GM23338 (cell line): ENCODE measurements at places on chromosomes 12 and 14.

DNA sequence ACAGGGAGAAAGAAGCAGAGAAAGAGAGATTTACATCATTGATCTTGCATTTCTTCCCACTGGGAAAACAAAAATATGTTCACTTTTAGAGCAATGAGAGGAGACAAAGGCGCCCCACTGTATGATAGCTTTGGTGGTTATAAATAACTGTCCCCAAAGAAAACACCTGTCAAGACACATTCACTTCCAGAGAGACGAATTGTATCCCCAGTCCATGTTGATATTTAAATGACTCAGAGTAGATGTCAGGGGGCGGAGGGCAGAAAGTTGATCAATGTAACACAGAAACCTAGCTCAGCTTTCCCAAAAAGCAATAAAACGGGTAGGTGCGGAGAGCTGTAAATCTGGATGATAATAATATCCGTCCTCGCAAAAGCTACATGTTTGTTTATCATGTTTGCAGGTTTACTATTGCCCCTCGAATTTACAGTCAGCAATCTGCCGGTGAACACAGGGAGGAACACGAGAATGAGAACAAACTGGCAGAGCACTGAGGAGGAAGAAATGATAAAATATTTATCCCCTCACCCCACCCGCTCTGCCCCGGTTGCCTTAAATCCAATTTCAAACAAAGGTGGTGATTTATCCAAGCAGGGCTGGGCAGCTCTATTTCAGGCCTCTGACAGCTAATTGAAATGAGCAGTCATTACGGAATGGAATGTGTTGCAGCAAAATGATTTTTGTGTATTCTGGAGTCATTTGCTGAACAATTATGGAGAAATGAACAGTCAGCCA lies 84.4 kb downstream of the CMKLR1 start:
- DNase-seq = no peak

GRCh38 chr14:59484639-59485175 lies 390 bp downstream of the JKAMP start:
- no peak for DNase-seq

GRCh38 chr12:44663291-44663690 lies 212.8 kb downstream of the NELL2 start:
- DNase-seq = no peak

- DNase-seq = no peak
Observed at GRCh38 chr14:98368916-98369315, 903.1 kb downstream of the BCL11B start.

DNA sequence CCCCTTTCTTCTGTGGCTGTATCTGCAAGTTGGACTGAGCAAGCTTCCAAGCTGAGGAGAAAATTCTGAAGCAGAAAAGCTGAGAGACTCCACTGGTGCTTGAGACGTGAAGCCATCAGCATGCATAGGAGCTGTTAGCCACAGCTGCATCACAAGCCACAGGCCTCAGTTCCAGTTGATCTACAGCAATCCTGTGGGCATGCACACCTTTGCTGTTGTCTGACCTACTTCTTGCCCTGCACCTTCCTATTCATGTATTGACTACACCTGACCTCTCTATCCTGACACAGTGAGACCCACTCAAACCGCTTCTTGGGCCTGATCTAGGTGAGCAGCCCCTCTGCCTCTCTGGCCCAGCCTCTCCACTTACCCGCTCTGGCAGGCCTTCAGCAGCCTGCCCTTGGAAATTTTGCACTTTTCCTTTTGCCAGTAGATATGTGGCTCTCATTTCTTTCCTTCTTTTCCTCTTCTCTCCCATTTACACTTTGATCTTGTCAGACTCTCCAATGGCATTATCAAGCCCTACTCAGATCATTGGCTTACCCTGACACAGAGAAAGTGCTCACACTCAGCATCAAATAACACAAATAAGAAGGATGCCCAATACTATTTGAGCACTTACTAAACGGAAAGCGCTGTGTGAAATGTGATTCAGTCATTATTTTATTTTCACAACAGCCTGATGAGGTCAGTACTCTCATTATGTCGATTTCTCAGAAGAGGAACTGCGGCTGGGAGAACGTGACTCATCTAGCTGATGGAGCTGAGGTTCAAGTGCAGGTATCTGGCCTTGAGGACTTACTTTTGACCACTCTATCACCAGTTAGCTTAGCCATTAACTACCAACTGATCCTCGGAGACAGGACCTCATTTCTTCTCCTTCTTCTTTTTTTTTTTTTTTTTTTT lies 21.9 kb upstream of the PTGR2 start:
- DNase-seq = no peak

DNA sequence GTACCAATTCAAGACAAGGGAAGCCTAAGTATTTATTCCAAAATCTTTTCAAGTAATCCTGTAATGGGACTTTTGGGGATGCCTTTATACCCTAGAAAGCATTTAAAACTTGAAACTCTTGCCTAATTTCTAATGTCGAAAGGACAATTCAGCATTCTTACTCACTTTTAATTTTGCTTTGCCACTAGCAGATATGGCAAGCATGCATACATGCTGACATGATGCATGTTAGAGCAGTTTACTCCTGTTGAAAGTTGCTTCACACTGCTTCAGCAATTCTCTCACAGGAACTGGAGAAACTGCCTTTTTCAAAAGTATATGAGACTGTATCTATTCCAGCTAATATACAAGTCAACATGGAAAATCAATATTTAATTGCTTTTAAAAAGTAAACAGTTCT lies 79.9 kb downstream of the TAOK3 start:
- no peak for DNase-seq

DNA sequence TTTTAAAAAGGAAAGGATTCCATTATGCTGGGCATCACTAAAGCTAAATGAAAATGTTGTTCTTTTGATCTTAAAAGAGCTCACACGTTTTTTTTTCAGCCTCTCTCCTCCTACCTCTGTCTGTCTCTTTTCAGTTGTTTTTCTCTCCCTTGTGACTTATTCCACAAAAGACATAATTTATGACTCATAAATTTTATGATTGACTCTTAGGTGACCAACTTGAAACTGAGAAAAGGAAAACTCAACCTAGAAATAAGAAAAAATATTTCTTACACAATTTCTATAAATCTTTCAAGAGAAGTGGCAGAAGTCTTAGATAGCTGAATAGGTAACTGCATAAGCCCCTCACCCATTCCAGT lies 227.7 kb upstream of the DDHD1 start:
- no peak for DNase-seq

DNA sequence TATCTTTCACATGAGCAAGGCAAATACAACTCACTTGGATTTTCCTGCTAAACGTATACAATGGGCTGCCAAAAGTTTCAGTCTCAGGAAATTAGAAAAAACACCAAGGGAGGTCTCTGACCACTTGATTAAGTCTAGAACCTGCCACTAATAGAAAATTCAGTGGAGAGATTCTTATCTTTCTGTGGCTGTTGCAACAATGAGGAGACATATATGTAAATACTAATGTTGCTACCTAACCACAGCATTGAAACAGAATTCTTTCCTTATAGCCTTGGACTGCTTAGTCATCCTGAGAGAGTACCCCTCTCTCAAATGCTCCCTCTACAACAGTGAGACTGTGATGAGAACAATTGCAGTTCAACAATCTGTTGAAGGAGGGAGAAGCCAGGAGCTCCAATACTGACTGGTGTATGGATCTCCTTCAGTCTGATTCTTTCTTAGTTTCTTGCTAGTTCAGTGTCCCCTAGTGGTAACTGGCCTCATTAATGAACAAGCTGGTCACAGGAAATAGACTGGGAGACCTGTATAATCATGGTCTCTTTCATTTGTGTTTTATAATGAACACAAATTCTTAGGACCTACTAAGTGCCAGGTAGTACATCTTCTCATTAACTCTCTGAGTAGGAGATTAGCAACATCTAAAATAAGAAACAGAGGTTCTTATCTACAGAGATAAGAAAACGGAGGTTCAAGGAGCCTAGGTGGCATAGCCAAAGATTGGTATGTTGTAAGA lies 164.5 kb downstream of the SLC38A4 start:
- DNase-seq = peak; percentile 80

DNA sequence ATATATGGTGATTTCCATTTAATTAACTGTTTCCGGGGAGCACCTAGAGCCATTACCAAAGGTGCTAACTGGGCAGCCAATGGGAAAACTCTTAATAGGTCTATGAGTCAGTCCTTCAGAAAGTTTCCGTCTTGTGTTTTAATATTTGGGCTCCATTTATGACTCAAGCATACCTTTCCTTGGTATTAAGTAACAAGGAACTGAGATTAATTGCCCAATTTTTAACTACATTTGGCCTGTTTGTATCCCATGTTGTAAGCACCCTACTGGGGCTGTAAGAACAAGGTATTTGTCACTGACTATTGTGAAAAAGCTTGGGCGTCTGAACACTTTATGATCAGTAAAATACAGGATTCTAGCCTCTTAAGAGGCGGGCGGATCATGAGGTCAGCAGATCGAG lies 62.8 kb upstream of the FOXN3 start:
- DNase-seq = no peak

DNA sequence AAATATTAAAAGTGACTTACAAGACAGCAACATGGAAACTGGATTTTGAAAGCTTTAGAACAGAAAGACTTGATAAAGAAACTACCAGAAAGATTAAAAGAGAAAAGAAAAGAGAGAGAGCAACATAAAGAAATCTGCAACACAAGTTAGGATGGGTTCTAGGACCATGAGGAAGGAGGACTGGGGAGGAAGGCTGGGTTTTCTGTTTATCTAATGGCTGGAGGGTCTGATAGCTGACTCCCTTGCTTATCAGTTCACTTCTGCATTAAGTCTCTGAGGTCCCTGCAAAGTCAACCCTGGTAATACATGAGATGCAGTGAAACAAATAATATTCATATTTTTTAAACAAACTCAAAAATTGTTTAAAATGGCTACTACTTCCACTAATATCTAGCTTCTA lies 90.1 kb downstream of the RPAP3 start:
- no peak for DNase-seq

DNA sequence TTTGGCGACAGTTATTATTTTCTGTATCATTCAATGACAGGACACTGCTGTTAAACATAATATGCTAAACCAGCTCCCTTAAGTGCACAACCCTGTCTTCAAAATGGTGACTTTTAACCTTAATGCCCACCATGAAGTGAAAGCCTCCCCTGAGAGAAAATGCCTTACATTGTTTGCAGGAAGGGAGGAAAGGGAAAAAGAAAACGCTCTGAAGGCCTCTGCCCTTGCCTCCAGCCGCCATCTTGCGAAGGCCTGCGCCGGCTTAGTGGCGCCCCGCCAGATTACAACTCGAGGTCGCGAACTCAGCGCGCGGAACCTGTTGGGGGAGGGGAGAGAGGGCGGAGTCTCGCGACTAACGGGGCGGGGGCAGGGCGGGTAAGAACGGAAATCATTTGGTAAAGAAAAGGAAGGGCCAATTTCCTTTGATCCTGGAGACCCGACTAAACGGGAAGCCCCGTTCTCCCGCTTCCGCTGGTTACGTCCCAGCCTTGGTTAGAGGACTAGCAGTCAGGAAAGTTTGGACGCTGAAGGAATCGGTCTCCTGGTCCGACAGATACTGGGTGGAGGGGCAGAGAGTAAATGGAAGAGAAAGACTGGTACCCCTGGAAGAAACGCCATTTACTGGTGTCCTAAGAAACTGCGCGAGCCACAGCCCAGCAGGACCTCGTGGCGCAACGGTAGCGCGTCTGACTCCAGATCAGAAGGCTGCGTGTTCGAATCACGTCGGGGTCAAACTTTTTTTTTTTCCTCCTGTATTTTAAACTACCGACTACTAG lies 11.6 kb upstream of the TMPO start:
- peak; percentile 96 for DNase-seq

GRCh38 chr12:87378526-87378925 lies 650.7 kb downstream of the C12orf50 start:
- no peak for DNase-seq

DNA sequence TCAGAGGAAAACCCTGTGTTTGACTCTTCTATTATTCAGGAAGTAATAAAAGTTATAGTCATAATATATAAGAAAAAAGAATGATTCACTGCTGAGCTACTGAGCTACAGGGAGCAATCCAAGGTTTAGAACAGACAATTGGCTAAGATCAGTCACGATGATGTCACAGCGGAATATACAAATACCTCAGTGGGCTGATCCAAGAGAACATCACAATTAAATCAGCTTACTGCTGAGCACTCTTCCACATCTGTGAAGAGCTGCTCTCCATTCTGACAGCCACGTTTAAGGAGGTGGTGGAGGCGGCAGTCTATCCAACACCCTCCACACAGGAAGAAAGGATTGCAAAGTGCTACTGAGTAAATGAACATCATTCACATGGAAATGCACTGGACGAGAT lies 271.0 kb downstream of the APAF1 start:
- DNase-seq = no peak

- no peak for DNase-seq
Observed at GRCh38 chr14:36423430-36423829, 96.6 kb downstream of the NKX2-1 start.

GRCh38 chr12:56927281-56927680 lies 6.9 kb downstream of the SDR9C7 start:
- DNase-seq = no peak

GRCh38 chr12:21655591-21655990 lies 2.1 kb downstream of the LDHB start:
- DNase-seq = no peak

DNA sequence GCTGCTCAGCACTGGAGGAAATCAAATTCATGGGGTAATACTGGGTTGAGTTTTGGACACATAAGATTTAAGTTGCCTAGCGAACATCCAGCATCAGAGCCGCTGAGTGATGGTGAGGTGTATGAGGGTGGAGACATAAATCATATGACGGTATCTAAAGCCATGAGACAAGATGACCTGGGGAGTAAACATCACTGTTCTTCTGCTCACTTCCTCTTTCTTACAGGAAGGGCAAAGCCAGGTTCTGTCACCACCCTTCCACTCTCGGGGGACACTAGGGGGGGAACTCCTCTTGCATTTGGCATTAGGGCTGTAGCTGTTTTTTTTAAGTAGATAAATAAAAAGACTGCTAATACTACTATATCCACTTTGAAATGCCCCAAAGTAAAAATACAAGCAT lies 24.0 kb downstream of the PRDM4 start:
- DNase-seq = no peak

GRCh38 chr12:132488127-132489077 lies 1.5 kb upstream of the FBRSL1 start:
- DNase-seq = no peak

- peak; percentile 57 for DNase-seq
Observed at GRCh38 chr12:75954041-75954440, 77.5 kb downstream of the PHLDA1 start.

GRCh38 chr12:117101953-117102799 lies 3.0 kb upstream of the TESC start:
- DNase-seq = no peak
